ENCODE measurements at places on chromosomes 1 and 21.

DNA sequence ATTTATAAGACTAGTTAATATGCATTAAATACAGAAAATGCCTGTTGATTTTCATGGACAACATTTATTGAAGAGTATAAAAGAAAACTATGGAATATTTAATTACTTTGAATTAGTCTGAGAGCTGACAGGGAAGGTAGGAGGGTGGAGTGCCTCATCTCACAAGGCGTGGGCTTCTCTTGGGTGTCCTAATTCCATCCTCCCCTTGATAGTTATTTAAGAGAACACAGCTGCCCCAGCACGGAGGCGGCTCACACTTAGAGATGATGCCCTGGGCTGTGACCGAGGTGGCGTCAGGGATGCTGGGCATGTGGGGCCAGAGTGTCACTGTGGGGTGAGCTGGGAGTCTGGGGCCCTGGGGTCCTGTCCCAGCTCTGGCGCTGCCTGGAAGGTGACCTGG, 493.0 kb downstream of the PTPRU start:
- no peak for DNase-seq

GRCh38 chr1:196977278-196977677, at the start of gene CFHR5:
CFHR5 (plus strand) TSS chr1:196977556; CDS start chr1:196977665, 109 bp downstream.
- DNase-seq = no peak

GRCh38 chr1:227416156-227416830, 98.0 kb upstream of the CDC42BPA start:
- no peak for DNase-seq

- no peak for DNase-seq
Measured at GRCh38 chr1:1262071-1262470, 11.6 kb downstream of the UBE2J2 start.

DNA sequence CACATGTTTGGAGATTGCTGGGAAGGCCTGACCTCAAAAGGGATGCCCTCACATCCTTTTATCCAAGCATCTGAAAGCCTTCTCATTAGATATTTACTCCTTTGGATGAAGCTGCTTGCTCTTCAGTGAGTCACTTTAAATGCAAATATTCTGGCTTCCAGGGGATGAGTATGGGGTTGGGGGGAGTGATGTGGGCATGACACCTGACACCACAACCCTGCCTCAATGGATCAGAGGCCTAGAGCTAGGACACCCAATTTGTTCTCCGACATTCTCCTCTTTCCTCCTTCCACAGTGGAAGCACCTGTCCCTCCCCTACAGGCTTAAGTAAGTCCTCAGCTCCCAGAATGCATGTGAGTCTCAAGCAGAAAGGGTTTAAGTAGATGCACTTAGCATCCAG, 238.3 kb downstream of the OMA1 start:
- DNase-seq = no peak

GRCh38 chr1:161020509-161021164, at the start of gene F11R:
F11R (minus strand) TSS chr1:161021152; CDS start chr1:161021073, 79 bp downstream.
- no peak for DNase-seq

- no peak for DNase-seq
Measured at GRCh38 chr1:178603926-178604325, 91.0 kb downstream of the TEX35 start.

DNA sequence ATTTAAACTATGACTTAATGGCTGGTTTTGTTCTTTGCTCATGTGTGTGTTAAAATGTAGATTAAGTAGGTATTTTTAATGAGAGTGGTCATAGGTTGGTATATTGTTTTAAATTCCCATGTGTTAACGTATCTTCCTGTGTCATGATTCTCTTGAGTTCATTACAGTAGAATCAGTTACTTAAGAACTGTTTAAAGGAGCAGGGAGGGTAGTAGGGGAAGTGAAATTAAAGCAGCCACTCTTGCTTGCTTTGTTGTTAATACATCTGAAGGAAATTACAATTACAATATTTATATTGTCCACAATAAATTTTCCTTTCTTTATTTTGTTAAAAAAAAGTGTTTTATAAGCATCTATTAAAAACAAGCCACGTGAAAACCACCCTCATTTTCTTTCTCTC, 119.2 kb upstream of the KIAA1614 start:
- DNase-seq = no peak

DNA sequence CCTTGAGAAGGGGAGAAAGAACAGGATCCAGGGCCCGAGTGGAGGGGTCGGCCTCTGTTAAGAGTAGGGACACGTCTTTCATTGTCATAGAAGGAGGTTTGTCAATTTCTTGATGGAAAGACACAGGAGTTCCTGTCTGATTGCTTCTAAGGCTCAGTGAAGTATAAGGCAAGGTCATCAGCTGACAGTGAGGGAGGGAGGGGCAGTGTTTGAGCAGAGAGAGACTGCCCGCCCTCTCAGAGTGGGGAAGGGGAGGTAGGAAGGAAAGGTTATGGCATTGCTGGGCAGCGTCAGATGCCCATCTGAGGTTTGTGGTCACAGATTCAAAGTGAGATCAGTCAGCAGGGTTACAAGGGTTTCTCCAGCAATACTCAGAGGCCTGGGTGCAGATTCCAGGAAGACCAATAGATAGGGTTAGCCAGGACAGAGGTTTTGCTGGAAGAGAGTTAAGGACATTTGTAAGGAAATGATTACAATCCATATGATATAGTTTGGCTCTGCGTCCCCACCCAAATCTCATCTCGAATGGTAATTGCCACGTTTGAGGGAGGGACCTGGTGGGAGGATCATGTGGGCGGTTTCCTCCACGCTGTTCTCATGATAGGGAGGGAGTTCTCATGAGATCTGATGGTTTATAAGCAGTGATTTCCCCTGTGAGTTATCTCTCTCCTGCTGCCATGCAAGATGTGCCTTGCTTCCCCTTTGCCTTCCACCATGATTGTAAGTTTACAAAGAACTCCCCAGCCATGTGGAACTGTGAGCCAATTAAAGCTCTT, 127.2 kb upstream of the GJB5 start:
- DNase-seq = no peak

DNA sequence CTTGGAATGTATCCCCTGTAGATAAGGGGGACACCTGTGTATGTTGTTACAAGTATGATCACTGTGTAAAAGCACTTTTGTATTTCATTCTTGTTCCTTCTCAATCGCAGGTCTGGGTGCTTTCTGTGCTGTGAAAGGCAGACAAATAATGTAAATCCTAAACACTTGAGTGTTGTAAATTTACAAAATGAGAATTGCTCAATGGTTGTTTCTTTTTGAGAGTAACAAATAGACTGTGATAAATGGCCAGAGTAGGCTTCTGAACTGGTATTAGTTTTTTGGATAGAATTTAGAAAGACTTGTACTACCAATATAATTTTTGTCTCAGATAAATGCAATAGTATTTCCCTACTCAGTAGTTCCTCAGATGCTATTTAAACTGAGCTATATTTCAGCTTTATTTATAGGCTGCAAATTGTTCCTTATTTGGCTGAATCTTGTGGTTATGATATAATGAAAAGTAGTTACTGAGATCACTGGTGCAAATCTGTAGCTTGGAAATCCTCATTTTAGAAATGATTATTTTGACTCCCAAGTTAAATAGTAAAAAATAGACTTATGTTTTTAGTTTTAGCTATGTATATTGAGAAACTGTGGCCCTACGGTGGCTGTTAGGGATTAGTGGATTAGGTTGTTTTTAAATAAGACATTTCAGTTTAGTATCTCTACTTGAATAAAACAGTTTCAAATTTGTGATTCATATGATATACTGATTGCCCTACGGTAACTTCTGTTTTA, 9.2 kb downstream of the BACH1 start:
- DNase-seq = no peak

DNA sequence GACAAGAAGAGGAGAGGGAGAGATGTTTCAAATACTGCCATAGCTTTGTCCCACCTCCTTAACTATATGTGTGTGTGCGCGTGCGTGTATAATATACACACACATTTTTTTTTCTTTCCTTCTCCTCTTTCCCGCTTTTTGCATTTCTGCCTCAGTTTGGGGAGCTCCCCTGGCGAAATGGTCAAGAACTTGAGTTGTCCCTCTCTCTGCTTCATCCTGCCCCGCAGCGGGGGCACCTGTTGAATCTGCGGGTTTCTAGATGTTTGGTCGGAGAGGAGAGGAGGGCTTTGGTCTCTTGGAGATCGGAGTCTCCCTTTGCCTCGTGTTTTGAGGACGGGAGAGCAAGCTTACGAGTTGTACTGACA, 504 bp downstream of the SCCPDH start:
- DNase-seq = no peak

- no peak for DNase-seq
Measured at GRCh38 chr1:113769601-113769970, 10.3 kb upstream of the PHTF1 start.

- peak; percentile 25 for DNase-seq
Measured at GRCh38 chr1:184866991-184867788, 107.1 kb downstream of the NIBAN1 start.

DNA sequence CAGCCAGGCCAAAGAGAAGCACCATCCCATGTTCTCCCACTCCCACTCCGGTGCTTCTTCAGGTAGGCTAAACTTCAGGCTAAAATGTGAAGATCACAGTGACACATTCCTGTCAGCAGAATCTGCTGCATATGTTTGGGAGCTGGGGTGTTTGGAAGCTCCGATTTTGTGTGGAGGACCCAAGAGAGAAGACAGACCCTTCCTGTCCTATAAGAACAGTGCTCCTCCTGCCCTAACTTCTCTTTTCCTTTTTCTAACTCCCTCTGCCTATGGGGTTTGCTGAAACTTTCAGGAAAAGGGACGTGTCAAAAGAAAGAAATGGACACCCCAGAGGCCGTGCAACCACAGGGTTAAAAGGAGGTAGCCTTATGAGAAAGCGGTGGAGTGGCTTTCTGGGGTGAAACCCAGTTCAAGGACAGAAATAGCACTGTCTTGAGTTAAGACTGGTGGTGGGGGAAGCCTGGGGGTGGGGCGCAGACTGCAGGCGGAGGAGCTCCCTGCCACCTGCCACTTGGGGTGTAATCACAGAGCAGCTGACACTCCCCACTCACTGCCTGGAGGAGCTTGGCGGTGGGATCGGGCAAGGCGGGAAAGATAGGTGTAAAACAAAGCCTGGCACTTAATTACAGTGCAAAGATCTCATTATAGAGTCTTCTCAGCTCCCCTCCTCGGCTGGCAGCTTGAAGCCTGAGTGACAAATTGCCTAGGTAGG, 645 bp upstream of the TLR5 start:
- DNase-seq = no peak

DNA sequence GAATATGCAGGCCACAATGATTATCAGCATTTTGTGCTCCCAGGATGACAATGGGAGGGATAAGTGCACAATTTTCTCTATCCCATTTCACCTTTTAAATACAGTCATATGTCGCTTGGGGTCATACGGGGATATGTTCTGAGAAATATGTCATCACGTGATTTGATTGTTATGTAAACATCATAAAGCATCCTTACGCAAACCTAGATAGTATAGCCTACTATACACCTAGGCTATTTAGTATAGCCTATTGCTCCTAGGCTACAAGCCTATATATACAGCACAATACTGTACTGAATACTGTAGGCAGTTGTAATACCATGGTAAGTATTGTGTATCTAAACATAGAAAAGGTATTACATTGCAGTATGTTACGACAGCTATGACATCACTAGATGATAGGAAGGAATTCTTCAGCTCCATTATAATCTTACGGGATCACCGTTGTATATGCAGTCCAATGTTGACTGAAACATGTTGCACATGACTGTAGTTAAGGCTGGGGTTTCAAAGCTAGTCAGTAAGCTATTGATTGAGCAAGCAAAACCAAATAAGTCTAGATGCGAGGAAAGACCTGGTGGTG, 18.9 kb downstream of the RUSC1 start:
- DNase-seq = no peak

- DNase-seq = no peak
Measured at GRCh38 chr21:44294391-44295162, 5.3 kb upstream of the PFKL start.

GRCh38 chr1:170261669-170262068, 115.9 kb downstream of the NTMT2 start:
- DNase-seq = no peak

DNA sequence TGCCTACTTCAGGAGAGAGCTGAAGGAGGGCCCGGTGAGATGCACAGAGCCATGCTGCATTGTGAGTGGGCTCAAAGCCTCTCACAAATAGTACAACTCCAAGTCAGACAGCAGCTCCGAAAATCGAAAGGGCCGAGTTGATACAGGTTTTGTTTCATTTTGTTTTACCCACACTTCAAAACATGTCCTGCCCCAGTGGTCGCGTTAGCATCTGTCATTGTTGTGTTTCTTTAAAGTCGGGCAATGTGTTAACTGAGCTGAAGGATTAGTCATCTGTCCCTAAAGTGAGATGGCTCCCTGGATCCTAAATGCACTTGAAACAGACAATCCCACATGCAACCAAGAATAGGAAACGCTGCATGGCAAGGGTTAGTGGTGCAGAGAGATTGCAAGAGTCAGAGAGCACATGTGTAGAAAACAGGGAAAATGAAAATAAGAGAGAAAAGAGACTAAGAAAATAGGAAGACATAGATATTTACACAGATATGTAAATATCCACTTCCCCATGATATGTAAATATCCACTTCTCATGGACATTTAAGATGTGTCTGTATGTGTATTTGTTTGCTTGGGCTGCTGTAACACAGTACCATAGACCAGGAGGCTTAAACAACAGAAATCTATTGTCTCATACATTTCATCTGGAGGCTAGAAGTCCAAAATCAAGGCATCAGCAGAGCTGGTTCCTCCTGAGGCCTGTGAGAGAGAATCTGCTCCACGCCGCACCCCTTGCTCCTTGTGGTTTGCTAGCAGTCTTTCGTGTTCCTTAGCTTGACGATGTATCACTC, 131.4 kb upstream of the RAB4A start:
- no peak for DNase-seq

DNA sequence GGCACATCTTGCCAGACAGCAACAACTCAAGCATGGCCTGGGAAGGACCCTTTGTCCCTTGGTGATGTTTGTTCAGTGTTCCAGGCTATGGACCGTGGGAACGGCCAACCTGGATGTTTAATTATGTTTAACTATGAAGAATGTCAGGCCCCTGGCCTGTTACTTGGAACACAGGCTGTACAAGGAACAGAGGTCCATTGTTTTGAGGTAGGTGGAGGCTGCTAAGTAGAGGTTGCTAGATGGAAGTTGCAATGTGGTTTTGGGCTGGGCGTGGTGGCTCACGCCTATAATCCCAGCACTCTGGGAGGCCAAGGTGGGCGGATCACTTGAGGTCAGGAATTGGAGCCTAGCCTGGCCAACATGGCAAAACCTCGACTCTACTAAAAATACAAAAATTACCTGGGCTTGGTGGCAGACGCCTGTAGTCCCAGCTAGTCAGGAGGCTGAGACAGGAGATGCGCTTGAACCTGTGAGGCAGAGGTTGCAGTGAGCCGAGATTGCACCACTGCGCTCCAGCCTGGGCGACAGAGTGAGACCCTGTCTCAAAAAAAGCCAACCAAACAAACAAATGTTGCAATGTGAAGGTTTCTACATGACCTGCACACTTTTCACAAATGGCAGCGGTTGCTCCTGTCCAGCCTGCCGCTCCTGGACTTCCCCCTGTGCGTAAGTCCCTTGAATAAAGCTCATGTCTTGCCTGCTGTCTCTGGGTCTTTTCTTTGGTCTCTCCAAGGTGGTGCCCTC, 2.5 kb upstream of the LEFTY1 start:
- no peak for DNase-seq

DNA sequence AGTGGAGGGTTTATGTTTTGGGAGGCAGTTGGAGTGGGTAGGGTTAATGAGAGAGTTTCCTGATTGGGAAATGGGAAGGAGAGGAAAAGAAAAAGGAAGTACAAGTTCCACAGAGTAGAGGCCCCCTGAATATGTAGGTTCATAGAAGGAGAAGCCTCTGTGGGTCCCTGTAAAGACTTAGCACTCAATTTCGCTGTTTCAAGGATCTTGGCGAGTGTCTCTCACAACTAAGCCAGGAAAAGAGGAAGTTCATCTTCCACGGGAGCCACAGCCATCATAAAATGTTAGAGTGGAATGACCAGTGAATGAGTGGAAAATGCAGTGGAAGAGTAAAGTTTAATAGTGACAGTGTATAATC, 17.4 kb upstream of the DPYD start:
- DNase-seq = no peak

GRCh38 chr1:214584805-214585766, 17.9 kb upstream of the CENPF start:
- DNase-seq = no peak

Data from stimulated activated CD8-positive, alpha-beta memory T cell treated with anti-CD3 and anti-CD28 coated beads, Interleukin-4, amount 100 ng/mL, for 4 hours (primary cell).